Renal pelvis (tissue), 12 donors: ENCODE measurements at places on chromosomes 2 and 18. TPM values are rescaled to one million over a fixed set of nuclear protein-coding genes. Genes with fewer than 3 reads are reported as not detected.

DNA sequence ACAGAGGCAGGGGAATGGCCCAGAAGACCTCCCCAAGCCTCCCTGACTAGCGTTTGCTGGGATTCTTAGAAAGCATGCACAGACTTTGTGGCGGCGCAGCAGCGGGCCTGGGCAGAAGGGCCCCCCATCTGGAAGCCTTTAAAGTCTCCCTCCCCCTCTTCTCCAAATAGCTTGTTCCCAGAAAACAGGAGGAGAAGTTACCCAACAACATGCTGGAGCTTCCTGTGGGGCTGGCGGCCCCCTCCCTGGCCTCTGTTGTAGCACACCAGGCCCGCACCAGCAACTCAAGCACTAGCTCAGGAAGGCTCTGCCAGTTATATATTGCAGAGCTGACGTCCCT lies 334.8 kb downstream of the DYSF start:
- DNase-seq: no peak

DNA sequence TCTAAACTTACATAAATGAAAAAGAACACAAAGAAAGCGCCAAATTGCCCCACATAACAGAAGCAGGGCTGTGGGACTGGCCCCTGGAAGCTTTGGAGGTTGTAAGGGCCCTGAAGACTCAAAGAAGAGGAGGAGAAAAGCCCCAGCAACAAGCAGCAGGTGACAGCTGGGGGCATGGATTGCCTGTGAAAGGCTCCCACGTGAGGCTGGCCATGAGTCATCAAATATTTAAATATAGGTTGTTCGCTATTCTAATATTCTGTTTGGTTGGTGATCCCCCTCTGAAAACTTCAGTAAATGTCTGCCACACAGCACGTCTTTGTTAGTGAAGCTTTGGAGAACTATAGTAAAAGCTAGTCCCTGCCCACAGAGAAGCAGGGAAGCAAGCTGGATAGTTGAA lies 132.4 kb downstream of the MREG start:
- DNase-seq: no peak

DNA sequence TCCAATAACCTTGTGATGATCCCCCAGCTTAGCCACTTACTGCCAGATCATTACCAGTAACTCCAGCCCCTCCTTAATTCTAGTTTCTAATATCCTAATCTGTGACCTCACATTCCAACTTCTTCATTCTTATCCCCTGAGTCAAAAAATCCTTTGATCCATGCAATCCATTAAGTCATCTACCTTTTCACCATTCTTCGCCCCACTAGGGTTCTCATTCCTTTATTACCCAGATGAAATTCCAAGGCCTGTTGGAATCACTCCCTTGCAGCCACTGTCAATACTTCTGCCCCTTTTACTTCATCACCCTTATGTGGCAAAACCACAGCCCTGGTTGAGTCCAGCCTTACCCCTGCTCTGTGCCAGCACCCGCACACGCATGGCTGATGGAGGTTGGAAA lies 20.3 kb upstream of the IL36G start:
- DNase-seq: no peak

DNA sequence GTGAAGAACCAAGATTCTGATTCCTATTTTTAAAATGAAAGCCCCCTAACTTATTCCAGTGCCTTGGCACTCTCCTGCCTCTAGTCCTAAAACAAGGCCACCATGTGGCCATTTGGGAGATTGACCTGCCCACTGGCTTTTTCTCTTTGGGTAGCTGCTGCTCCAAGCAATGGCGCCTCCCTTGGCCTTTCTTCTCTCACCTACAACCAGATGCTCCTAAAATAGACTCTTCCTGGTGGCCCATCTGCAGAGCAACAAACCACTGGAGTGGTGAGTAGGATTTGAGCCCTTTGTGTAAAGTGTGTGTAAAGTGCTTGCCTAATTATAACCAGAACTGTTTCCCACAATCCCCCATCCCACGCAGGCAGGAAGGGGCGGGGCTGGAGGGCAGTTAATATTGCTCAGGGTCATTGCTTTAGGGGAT lies 114.2 kb downstream of the FHOD3 start:
- no peak for DNase-seq

Gene ANKRD30BL
- polyA plus RNA-seq: 0.52 TPM

Gene LIMS4
- polyA plus RNA-seq: 1.2 TPM

DNA sequence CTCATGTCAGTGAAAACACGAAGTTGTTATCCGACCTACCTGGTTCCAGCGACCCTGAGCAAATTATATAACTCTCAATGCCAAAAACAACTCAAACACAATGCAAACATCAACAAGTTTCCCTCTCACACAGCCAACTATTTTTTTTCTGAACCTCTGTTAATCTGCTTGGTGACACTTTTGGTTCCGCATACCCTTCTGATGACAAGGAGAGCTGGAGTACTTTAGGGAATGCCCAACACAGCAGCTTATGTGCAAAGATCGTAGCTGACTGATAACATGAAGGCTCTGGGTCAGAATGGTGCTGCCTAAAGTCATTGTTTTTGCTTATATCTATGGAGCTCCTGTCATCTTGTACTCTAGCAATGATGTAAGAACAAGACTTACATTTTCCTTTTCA lies 72.7 kb upstream of the CCDC68 start:
- DNase-seq: no peak

GRCh38 chr2:9734308-9734707 lies 103.5 kb upstream of the YWHAQ start:
- no peak for DNase-seq

DNA sequence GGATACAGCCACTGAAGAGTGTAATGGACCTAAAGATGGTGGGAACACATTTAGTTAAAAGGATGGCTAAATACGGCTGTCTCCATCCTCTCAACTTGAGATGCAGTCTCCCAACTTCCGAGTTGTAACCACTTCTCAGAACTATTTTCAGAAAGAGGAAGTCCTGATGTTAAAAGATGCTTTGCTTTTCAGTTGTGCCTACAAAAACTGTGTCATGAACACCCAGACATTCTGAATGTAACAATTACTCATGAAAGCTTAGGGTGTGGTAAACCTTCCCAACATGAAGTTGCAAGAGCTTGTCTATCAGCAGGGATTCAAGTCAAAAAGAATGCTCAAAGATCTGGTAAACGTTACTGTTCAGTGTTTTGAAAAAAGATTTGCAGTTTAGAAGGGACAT lies 147.9 kb downstream of the DOCK10 start:
- no peak for DNase-seq

GRCh38 chr2:38265461-38265860 lies 111.6 kb downstream of the ATL2 start:
- no peak for DNase-seq

DNA sequence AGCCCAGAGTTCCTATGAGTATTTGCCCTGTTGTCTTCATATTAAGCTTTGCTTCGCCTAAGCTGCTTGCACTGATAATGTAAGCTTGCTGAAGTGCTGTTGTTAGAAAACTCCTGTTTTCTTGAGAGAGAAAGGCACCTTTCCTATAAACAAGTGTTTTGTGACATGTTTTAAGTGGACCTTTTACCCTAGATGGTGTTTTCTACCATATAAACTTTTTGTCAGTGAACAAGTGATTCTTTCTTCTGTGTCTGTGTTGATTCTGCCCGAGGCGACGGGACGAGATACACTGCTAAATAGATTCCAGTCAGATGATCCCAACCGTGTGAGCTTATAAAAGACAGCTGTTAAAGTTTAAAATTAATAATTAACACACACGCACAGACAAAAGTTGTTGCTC lies 24.1 kb downstream of the CABLES1 start:
- DNase-seq: no peak

- peak; percentile 71 for DNase-seq
Measured at GRCh38 chr2:143640826-143641225, 511.6 kb downstream of the ARHGAP15 start.

GRCh38 chr18:45920367-45920766 lies 46.8 kb downstream of the EPG5 start:
- DNase-seq: no peak

GRCh38 chr2:171383134-171383533 lies 50.7 kb downstream of the METTL8 start:
- DNase-seq: no peak

DNA sequence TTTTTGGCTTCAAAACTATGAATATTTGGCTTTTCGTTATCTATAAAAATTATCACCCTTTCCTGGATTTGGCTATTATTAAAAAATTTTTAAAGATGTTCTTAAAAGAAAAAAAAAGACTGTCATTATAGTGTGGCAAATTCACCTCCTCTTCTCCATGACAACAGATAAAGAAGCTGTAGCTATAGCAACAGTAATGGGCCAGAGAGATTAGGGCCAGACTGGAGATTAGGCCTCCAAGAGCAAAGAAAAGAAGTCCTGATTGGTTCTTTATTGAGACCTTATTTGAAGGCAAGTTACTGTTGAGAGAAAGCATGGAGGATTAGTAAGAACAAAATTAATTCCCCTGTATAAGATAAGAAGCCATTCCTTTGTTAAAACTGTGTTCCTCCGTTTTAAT lies 812.5 kb downstream of the DCC start:
- no peak for DNase-seq

GRCh38 chr2:79112269-79112668 lies 8.0 kb upstream of the REG1A start:
- no peak for DNase-seq

Gene ZSWIM2
- polyA plus RNA-seq: not detected

- no peak for DNase-seq
Measured at GRCh38 chr2:77101796-77102452, 420.3 kb downstream of the LRRTM4 start.

DNA sequence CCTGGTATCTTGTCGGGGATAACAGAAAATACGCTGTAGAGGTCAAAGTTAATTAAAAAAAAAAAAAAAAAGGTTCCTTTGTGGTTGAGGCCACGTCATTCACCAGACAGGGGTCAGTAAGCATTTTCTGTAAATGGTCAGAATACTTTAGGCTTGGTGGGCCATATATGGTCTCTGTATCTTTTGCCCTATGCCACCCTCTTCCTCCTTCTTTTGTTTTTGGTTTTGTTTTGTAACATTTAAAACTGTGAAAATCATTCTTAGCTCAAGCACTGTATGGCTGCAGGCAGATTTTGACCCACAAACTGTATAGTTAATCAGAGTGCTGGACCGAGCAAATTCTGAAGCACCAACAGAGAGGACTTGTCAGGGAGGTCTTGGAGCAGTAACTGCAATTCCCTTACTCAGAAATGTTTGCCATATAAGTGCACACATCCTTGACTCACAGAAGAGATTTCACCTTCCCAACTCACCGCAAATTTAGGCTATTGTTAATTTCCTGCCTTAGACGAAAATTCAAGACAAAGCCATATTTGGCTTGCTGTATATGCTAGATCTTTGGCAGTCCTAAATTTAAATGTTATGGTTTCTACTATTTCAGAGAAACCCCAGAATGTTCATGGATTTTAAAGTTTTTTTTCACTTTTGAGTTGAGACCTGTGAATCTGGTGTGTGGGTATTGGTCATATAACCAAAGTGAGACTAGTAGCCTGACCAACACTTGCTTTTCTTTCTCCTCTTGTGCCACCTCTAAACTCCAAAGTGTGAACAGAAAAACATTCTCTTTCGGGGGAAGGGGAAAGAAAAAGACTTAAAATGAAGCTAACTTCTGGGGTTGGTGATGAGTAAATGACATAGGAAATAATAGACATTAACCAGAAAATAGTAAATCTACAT lies 65.4 kb downstream of the DOCK10 start:
- no peak for DNase-seq

- DNase-seq: no peak
Measured at GRCh38 chr2:221216636-221217035, 355.5 kb downstream of the EPHA4 start.

Gene LMAN1
- polyA plus RNA-seq: 115 TPM

GRCh38 chr2:85539361-85540132 lies 579 bp downstream of the MAT2A start:
- DNase-seq: peak; percentile 73

DNA sequence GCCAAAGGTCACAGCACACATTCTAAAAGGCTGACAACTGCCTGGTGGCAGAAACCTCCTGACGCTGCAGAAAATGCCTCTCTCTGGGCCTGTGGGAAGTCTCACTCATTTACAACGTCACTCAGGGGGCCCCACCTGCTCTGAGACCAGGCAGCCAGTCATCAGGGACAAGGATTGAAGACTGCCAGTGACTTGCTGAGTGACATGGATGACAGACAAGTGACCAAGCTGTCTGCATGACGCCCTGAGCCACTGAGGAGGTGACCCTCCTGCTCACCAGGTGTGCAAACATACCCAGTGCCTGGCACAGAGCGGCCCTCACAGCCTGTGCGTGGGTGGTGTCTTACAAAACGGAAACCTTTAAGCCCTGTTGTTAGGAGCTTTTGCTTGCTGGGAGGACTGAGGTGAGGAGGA lies 392.4 kb downstream of the TNS1 start:
- DNase-seq: no peak
